ENCODE measurements at places on chromosomes 1 and 21. TPM values are rescaled to one million over a fixed set of nuclear protein-coding genes. Genes with fewer than 3 reads are reported as not detected.

- peaks cover 2% of the 10 kb centered on the region for H3K4me1 ChIP-seq
- no peaks in the 10 kb centered on the region for H3K27me3 ChIP-seq
- no peak overlapping the region for H3K4me3 ChIP-seq
- no peaks in the 10 kb centered on the region for H3K36me3 ChIP-seq
- no peak for DNase-seq
These were observed 21.7 kb downstream of the CASZ1 start for GRCh38 chr1:10774615-10775310.

DNA sequence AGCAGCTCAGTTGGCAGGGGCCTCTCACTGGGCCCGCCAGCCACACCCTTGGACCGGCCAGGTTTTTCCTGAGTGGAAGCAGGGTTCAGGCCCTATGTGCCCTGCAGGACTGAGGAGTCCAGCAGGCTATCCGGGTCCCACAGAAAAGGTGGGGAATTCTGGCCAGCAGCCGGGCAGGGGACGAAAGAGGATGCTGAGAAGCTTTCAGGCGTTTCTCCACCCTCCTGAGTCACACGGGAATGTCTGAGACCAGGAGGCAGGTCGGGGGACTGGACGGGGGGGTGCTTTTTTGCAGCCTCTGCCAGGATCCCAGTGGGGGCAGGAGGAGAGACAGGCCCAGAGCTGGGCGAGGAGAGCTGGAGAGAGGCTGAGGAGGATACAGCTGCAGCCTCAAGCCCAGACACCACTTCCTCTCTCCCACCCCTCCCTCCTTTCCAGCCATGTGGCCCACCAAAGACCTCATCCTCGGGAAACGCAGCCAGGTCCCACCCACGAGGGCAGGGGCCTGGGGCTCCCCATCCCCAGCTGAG is 105.4 kb downstream of the SPSB1 start:
- no peak overlapping the region for H3K4me3 ChIP-seq
- H3K27me3 ChIP-seq, result no peaks in the 10 kb centered on the region
- DNase-seq, result peak; percentile 18
- H3K4me1 ChIP-seq, result no peaks in the 10 kb centered on the region
- H3K36me3 ChIP-seq, result no peaks in the 10 kb centered on the region

DNA sequence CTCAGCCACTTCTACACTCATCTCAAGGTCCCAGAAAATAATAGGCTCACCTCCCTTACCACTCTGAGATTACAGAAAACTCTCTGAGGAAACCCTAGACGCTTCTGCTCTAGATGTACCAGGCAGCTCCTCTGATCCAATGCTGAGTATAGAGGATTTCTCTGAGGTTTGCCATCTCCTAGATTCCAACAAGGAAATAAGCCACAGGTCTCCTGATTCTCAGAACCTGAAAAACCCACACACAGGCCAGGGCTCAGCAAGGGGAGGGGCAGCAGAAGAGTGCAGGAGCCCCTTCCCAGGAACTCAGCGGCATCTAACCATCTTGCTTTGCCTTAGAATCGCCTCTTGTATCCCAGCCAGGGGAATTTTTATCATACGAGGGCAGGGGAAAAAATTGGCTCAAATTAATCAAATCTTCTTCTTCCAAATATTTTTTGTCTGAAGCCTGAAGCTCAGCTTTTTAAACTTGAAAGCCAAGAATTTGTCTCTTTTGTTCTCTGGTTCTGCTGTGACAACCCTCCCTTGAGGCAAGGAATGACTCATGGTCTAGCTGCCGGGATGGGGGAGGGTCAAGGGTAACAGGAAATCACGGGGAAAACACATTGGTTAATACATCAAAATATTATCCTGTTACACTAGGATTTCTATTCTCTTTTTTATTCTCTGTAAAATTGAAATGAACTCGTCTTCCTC is 30.8 kb downstream of the GORAB start:
- H3K36me3 ChIP-seq, result no peaks in the 10 kb centered on the region
- no peaks in the 10 kb centered on the region for H3K27me3 ChIP-seq
- H3K4me1 ChIP-seq, result no peaks in the 10 kb centered on the region
- H3K4me3 ChIP-seq, result no peak overlapping the region

DNA sequence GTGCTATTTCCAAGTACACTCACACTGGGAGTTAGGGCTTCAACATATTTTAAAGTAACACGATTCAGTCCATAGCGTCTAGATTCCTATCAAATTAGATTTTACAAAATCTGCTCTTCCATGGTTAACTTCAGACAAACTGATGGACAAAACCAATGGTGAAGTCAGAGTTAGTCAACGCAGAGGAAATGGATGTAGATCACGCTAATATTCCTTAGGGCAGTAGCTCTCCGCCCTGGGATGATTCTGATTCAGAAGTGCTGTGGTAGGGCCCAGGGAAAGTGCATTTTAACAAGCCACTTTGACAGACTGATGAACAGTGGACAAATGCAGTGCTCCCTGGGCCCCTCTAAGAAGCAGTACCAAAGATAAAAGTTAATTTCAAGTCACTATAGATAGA is 83.2 kb downstream of the HIVEP3 start:
- no peak for DNase-seq
- no peaks in the 10 kb centered on the region for H3K4me1 ChIP-seq
- no peak overlapping the region for H3K4me3 ChIP-seq
- no peaks in the 10 kb centered on the region for H3K27me3 ChIP-seq
- H3K27ac ChIP-seq, result no peak overlapping the region

- H3K4me1 ChIP-seq, result no peaks in the 10 kb centered on the region
- no peaks in the 10 kb centered on the region for H3K27me3 ChIP-seq
- H3K4me3 ChIP-seq, result no peak overlapping the region
- DNase-seq, result no peak
These were observed 62.6 kb downstream of the COP1 start for GRCh38 chr1:176144526-176144925.

GRCh38 chr1:9811239-9811966 is 12.4 kb downstream of the CLSTN1 start:
- no peak overlapping the region for H3K27ac ChIP-seq
- H3K4me3 ChIP-seq, result no peak overlapping the region
- peaks cover 10% of the 10 kb centered on the region for H3K4me1 ChIP-seq
- no peak for DNase-seq

DNA sequence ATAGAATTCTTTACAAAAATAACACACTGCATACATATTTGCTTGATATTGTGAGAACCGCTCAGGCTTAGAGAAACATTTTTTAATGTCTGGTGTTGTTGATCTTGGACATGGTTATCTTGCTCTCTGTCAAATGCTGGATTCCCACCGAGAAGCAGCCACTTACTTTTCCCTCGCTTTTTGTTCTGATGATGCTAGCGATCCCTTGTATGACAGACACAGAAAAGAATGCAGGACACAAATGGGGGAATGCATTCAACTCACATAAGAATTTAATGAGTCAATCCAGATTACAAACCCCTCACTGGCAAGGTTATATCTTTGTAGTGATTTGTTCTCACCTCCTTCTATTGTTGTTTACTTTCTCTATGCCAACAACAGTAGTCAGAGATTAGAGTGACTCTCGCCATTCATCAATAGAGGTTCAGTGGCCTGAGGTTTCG is 76.8 kb upstream of the AKT3 start:
- H3K36me3 ChIP-seq, result no peaks in the 10 kb centered on the region
- no peak overlapping the region for H3K27ac ChIP-seq
- H3K4me1 ChIP-seq, result no peaks in the 10 kb centered on the region
- H3K27me3 ChIP-seq, result peaks cover 2% of the 10 kb centered on the region
- H3K4me3 ChIP-seq, result no peak overlapping the region

GRCh38 chr21:44765231-44766013 is 36.2 kb downstream of the UBE2G2 start:
- DNase-seq, result no peak
- H3K4me1 ChIP-seq, result peaks cover 2% of the 10 kb centered on the region
- H3K4me3 ChIP-seq, result no peak overlapping the region
- H3K36me3 ChIP-seq, result peaks cover 12% of the 10 kb centered on the region

DNA sequence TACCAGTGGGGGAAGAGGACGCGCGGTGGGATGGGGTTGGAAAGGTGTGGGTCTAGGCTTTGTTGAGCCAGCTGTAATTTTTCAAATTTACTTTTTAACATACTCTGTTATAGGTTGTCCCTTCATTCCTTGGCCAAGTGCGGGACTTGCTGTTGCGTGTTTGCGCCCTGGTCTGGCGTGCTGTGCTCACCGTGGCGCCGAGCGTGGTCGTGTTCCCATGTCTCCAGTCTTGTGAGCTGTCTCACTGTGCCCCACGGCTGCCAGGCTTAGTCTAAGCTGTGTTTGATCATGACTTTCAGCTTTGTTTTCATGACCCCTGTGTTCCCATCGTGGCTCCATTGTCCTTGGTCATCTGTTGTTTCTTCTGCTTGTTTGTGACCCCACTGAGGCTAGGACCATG is 26.0 kb downstream of the TRAPPC10 start:
- no peaks in the 10 kb centered on the region for H3K27me3 ChIP-seq
- H3K4me3 ChIP-seq, result no peak overlapping the region
- H3K4me1 ChIP-seq, result no peaks in the 10 kb centered on the region
- peaks cover 18% of the 10 kb centered on the region for H3K36me3 ChIP-seq

DNA sequence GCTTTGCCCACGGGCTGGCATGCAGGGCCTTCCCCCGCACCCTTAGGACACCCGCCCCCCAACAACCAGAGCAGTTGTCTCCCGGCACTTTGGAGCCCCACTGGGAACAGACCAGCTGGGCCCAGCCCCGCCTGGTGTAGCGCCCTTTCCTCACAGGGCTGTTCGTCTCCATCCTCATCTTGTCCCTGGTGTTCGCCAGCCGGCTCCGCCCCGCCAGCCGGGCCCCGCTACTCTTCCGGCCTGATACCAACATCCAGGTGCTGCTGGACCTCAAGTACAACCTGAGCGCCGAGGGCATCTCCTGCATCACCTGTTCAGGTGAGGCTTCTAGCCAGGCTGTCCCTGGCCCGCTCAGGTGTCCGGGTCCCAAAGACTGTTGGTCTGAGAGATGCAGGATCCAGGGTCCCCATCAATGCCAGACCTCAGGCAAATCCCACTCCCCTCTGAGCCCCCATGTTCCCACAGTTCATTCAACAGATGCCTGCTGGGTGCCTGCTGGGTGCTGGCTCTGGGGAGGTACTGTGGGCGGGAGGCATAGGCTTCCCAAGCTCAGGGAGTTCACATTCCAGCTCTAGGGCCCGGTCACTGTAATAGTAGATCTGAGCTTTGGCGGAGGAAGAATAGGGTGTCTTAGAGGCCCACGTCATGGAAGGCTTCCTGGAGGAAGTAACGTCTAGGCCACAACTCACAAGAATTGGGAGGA is 41.7 kb downstream of the DISP3 start:
- H3K4me1 ChIP-seq, result no peaks in the 10 kb centered on the region
- no peaks in the 10 kb centered on the region for H3K27me3 ChIP-seq
- DNase-seq, result no peak

DNA sequence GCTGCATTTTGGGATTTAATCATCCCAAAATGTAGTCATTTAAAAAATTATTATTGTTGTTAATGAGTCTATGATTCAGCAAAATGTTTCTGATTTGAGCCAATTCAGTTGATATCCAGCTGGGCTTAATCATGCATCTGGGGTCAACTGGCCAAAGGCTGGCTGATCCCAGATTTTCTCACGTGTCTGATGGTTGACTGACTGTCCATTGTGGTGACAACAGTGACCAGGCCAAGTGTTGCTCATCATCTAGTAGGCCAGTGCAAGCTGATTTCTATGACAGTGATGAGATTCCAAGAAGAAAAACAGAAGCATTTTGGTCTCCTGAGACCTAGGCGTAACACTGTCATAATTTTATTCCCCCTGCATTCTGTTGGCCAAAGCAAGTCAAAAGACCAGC is 80.1 kb upstream of the ZC3H11B start:
- H3K27ac ChIP-seq, result no peak overlapping the region
- H3K36me3 ChIP-seq, result no peaks in the 10 kb centered on the region
- H3K4me1 ChIP-seq, result no peaks in the 10 kb centered on the region
- H3K27me3 ChIP-seq, result no peaks in the 10 kb centered on the region
- H3K4me3 ChIP-seq, result no peak overlapping the region

GRCh38 chr1:244496186-244496585 is 35.1 kb downstream of the CATSPERE start:
- no peak for DNase-seq
- H3K27ac ChIP-seq, result no peak overlapping the region
- H3K27me3 ChIP-seq, result no peaks in the 10 kb centered on the region
- H3K36me3 ChIP-seq, result no peaks in the 10 kb centered on the region
- H3K4me1 ChIP-seq, result no peaks in the 10 kb centered on the region

- no peak overlapping the region for H3K27ac ChIP-seq
- H3K4me1 ChIP-seq, result no peaks in the 10 kb centered on the region
- no peaks in the 10 kb centered on the region for H3K36me3 ChIP-seq
- no peak for DNase-seq
- no peak overlapping the region for H3K4me3 ChIP-seq
These were observed 16.6 kb upstream of the USP24 start for GRCh38 chr1:55231745-55232144.

DNA sequence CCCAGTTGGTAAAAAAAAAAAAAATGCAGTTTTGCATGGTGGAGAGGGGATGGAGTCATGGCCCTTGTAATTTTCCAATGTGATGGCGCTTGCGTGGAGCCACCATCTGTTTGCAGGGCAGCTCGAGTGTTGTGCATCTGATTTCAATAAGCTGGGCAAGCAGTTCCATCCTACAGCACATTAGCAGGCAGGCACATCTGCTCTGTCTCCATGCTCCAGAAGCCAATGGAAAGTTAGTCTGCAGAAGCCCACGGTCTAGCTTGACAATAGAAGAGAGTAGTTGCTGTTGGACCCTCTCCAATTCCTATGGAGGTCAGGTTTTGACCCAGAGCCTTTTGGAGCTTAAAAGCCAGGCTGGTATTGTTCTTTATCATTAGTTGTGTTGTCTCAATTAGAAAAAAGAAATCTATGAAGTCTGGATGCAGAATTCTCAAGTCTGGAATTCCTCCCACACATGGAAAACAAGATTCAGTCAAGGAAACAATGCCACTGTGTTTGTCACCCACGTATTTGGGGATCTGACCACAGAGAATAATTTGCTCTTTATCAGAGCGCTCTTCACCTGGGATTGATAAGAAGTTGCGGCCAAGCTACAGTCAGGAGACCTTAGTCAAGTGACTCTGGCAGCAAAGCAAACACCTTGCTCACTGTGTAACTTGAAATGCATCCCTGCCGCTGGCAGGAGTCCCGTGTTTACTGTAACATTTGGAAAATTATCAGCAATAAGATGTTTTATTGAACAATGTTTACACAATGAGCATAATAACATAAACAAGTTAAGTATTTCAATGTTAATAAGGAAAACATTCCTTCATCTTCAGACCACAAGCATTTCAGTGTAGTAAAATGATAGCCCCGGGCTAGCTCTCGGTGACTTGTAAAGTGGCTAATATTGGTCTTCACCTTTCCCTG is 20.7 kb downstream of the NGF start:
- no peaks in the 10 kb centered on the region for H3K36me3 ChIP-seq
- H3K27me3 ChIP-seq, result no peaks in the 10 kb centered on the region
- H3K27ac ChIP-seq, result no peak overlapping the region
- H3K4me1 ChIP-seq, result peaks cover 3% of the 10 kb centered on the region
- DNase-seq, result peak; percentile 27

DEDD gene
- 38.8 TPM for total RNA-seq

PPFIA4 gene
- total RNA-seq, result 1.3 TPM

CFHR1 gene
- 0.82 TPM for total RNA-seq

OR2T4 gene
- total RNA-seq, result not detected

MYOC gene
- 0.83 TPM for total RNA-seq

PDC gene
- not detected for total RNA-seq

AGTRAP gene
- total RNA-seq, result 93.9 TPM

Measured in lung (tissue), 17 donors.